Aortic smooth muscle cell (primary cell): ENCODE measurements at places on chromosomes 16 and 17. TPM values are rescaled to one million over a fixed set of nuclear protein-coding genes. Genes with fewer than 3 reads are reported as not detected.

C16orf78 gene
- not detected in 2 replicates for total RNA-seq

C16orf86 gene
- total RNA-seq = 3.9 and 4.8 TPM in 2 replicates

CA7 gene
- not detected in 2 replicates for total RNA-seq

ZSCAN10 gene
- not detected in 2 replicates for total RNA-seq

PRSS22 gene
- total RNA-seq = not detected in 2 replicates

CCL1 gene
- total RNA-seq = not detected in 2 replicates

SLC22A31 gene
- total RNA-seq = 0.13 and 0.25 TPM in 2 replicates

NUP93 gene
- 46.0 and 61.3 TPM in 2 replicates for total RNA-seq

DNAH3 gene
- total RNA-seq = not detected in 2 replicates

NAT9 gene
- 36.7 and 41.0 TPM in 2 replicates for total RNA-seq
